Left hindlimb (tissue), 1 donor: ENCODE measurements at places on chromosomes 11 and 22.

- DNase-seq: no peak
These were observed 192.6 kb upstream of the E2F8 start for GRCh38 chr11:19433367-19433766.

DNA sequence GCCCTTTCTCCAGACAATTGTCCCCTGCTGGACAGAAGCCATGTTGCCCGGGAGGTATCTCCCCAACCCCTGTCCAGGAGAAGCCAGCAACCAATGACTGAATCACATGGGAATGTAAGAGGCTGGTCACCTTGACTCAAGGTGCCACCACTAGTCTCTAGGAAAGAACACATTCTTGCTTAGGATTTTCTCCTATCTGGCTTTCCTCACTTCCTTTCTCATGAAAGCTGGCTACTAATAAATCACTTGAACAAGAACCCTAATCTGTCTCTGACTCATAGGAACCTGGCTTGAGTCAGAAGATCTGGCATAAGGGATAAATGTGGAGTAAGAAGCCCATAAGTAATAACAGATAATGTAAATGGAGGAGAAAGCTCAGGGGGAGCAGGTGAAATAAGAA is 101.4 kb upstream of the C11orf87 start:
- DNase-seq: no peak

DNA sequence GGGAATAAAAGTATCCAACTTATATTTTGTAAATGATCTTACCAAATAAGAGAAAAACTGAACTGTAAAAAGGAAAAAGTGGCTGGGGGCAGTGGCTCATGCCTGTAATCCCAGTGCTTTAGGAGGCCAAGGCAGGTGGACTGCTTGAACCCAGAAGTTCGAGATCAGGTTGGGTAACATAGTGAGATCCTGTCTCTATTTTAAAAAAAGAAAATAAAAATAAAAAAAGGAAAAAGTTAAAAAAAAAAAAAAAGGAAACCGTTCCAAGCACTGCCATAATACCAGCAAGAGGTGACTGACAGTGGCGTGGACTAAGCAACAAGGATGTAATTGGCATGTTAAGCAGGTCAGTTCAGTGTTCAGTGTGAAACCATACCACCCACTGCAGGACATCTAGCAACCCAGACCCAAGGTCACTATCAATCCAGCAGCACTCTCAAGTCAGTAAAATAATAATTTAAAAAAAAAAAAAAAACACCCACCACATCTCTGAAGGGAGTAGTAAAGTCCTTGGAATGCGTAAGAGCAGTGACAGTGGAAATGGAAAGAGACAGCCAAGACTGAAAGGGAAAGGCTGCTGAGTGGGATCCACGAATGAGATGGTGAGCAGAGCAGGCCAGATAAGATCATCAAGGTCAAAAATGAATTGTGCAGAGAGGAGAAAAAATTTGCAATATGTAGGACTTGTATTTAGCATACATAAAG is 43.6 kb downstream of the MAPK1 start:
- DNase-seq: no peak

GRCh38 chr11:971731-972365 is 46.2 kb downstream of the AP2A2 start:
- DNase-seq: no peak

DNA sequence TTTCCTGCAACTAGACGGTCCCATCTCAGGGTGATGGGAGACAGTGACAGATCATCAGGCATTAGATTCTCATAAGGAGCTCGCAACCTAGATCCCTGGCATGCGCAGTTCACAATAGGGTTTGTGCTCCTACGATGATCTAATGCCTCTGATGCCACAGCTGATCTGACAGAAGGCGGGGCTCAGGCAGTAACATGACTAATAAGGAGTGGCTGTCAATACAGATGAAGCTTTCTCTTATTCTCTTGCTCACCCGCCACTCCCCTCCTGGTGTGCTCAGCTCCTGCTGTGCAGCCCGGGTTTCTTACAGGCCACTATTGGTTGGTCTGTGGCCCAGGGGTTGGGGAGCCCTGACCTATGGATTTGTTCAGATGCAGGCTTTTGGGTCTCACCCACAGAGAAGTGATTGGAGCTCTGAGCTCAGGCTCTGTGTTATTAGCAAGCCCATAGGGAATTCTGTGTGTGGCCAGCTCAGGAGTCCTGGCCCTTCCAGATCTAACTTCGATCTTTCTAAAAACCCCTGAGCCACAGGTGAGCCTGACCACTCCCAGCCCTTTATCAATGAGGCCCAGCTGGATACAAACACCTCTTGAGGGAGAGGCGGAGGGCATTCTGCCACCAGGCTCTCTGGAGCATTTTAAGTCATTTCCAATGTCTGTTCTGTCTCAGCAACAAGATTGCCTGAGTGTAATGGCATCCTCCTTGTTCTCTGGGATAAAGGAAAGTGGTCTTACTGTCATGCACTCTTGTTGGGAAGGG is 351.8 kb downstream of the BUD13 start:
- DNase-seq: no peak

- DNase-seq: no peak
These were observed 198.4 kb downstream of the MAML2 start for GRCh38 chr11:96144553-96144952.

DNA sequence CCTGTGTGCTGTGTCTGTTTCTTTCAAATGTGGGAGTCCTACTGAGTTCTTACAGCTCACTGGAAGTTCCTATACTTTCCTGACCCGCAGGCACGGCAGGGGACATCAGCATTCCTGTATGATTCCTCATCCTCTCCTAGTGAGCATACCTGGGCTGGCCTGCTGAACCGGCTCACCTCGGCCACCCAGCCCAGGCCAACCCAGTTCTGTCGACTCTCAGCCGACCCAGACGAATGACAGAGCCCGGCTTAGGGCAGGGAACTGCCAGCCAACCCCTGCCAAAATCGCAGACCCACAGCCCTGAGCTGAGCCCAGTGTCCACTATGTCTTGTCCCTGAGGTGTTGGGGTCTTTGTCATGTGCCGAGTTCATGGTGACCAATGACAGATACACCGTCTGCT is 339.7 kb downstream of the BRD1 start:
- DNase-seq: no peak

GRCh38 chr22:46030231-46030880 is 53.4 kb upstream of the WNT7B start:
- no peak for DNase-seq

- DNase-seq: no peak
These were observed 388.2 kb downstream of the TMEM135 start for GRCh38 chr11:87425943-87426342.

- DNase-seq: no peak
These were observed 15.5 kb downstream of the GP1BB start for GRCh38 chr22:19738664-19739447.

GRCh38 chr22:28174509-28174908 is 255.5 kb upstream of the PITPNB start:
- no peak for DNase-seq

DNA sequence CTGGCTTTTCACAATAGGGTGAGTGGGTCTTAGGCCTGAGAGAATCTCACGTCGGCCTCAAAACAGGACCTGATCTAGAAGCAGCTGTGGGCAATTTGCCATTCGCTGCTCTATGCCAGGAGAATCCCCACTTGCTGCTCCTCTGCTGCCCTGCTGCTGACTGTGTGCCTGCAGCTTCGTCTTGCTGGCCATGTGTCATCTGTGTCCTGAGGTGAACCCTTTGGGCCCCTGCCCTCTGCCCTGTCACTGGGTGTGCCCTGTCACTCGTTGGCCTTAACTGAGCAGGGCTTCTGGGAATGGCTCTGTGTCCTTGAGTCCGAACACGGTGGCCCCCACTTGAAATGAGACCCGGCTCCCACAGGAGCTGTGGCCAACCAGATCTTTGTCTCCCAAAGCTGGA is 6.2 kb downstream of the NAA40 start:
- peak; percentile 51 for DNase-seq

DNA sequence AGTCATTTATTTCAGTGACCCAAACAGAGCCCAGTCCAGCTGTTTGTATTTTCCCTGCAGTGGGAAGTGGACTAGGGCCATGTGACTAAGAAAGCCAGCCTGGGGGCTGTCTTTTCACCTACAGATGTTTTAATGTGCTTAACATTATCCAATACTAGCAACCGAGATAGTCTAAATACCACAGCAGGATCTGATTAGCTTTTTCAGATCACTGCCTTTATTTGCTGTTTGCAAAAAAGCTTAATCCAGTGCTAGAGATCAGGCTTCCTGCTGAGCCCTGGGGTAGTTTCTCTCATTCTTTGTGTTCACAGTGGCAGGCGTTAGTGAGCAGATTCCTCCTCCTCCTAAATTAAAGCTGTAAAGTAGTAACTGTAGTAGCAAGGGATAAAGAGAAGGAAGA is 35.0 kb downstream of the ZC3H12C start:
- DNase-seq: no peak

- DNase-seq: no peak
These were observed 33.1 kb downstream of the EHF start for GRCh38 chr11:34653851-34654482.

DNA sequence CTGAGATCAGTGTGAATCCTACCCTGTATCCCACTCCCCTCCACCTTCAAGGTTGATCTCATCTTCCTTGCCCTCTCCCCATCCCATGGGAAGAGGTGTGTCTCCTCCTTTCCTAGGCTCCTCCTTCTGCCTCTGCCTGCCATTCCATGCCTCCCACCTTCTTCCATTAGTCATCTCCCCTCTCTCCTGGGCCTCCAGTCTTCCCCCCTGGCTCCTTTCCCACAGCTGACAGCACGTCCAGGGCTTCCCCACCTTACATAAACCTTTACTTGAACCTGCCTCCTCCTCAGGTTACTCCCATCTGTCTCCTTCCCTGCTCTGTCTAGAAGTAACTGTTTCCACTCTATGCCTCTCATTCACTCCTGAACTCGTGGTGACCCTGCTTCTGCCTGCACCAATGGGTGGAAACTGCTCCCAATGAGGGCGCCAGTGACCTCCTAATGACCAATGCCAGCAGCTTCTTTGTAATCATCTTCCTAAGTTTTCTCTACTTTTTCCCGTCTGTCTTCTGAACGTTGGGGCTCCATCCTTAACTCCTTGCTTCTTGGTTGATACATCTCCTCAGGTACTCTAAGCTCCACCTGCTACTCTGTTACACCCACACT is 266.9 kb upstream of the NARS2 start:
- DNase-seq: no peak

DNA sequence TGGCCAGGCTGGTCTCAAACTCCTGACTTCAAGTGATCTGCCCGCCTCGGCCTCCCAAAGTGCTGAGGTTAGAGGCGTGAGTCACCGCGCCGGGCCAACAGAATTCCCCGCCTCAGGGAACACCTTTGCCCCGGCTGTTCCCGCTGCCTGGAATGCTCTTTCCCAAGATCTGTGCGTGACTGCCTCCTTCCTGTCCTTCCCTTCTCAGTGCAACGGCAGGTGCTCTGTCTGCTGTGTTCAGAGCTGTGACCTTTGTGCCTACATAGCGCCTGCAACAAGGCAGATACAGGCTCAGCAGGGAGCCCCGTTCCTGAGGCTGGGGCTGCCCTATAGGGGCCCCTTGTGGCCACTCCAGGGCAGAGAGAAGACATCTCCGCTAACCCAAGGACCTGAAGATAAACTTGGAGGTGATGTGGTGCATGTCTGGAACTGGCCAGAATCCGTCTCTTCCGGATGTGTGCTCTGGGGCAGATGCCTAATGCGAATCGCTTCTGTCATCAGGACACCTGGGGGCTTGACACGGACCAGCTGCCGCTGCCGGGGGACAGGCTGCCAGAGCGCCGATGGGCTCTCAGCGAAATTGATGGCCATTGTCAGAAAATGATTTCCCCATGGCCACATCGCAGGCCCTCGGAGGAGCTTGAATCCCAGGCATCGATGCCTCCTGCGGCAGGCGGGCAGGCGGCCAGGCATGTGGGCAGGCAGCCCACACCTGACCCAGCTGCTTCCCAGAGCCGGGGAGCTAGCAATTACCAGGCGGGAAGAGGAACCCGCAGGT is 43.5 kb upstream of the TCF20 start:
- DNase-seq: no peak

GRCh38 chr11:82899186-82899820 is 927 bp downstream of the PRCP start:
- DNase-seq: no peak

DNA sequence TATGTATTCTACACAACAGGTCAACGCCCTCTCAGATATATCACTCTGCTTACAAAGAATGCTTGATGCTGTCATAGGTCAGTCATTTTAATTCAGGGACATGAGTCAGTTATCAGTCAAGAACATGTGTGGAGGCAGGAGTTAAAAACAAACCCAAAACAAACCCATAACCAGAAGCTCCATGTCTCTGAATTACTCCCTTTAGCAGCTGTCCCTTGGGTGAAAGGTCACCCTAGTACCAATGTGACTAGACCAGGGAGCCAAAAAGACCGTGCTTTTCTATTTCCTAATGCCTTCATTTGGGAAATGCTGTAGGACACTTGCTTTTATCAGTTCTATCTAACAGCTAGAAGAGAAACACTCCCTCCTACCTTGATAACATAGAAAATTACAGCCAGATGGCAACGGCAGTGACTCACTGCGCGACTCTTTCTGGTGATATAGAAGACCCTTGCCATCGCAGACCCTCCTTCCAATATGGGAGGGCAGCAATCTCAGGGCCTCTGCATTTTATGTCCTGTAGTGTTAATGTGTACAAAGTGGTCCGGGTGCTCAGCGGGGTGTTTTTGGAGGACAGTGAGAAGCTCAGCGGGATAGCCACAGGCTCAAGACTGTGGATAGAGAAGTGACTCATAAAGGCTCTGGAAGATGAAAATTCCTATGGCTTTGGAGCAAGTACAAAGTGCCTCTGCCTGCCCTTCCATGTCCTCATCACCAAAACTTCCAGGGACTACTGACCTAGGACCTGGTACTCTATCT is 24.8 kb downstream of the APOL5 start:
- no peak for DNase-seq

DNA sequence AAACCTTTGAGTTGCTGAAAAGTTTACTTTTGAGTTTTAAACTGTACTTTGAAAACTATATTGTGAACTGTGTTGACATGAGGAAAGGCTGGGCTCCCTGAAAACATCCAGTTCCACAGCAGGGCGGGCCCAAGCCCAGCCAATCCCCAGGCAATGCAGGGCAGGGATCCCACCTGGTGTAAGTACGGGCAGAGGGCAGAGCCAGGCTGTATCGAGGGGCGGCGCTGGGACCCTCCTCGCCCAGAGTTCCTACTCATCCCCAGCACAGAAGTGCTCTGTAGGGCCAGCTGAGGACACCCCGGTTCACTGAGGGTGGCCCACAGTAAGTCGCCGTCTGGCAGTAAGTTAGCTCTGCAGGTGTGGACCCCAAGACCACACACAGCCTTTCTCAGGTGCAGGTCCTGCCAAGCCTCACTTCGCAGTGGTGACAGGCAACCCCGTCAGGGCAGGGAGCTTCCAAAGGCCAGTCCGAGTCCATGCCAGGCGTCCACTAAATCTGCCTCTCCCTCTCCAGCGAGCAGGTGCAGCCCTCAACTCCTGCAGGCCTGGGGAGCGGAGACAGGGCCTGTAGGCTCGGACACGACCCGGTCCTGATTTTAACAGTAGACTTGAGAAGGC is 6.3 kb downstream of the RASSF7 start:
- DNase-seq: peak; percentile 30

DNA sequence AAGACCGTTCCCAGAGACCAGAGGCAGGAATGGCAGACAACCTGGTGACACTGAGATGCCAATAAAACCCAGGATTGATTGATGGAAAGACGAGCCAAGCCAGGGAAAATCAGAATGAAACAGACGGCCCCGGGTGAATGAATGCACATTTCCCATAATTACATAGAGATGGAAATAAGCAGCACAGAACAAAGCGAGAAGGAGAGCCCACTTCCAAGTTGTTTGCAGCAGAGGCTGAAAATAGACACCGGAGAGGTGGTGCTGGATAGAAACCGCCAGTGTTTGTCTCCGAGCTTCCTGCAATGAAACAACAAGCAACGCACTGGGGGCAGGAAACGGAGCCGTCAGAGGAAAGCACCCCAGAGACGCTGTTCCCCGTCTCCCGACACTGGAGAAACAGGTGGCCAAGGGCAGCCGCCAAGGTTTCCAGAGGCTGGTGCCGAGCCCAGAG is 406.8 kb downstream of the SHANK2 start:
- no peak for DNase-seq
